Activated CD8-positive, alpha-beta T cell treated with anti-CD3 and anti-CD28 coated beads, Interleukin-2, amount 10 ng/mL, durations not matched to agents 7 days and 5 days (primary cell): ENCODE measurements at places on chromosomes 1 and 21. TPM values are rescaled to one million over a fixed set of nuclear protein-coding genes. Genes with fewer than 3 reads are reported as not detected.

Gene C1orf226
- not detected for total RNA-seq

DNA sequence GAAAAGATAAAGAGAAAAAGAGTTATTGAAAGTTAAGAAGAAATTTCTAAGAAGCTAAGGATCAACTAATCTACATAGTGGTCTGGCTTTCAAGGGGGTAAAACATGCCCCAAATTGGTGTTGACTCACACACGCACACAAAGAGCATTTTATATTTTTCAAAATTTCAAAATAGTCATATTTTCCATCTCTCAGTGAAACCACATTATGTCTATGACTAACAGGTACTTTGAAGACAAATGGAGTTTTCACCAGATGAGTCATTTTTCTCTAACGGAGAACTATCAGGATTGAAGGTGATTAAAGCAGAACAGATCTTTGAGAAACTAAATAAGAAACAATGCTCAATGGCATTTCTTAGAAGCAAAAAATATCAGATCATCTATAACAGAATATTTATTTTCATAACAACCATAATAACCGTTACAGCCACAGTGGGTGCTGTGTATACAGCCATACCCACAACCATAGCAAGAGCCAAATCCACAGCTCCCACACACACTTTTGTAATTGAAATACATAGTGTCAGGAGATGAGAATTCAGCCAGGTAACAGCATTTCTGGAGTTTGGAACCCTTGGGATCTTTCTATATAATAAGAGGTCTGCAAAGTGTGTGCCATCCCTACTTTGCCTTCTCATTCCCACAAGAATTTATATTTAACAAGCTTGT is at the start of gene KRTAP21-3:
Gene KRTAP21-3 (minus strand): TSS at position 539 of the 671 bp plus-strand sequence. CDS start 18 bp downstream, at position 521.
- peak within 1 kb of the TSS; percentile 8 for H3K27ac ChIP-seq
- H3K27me3 ChIP-seq = no peaks in the 10 kb centered on the region
- peaks cover 9% of the 10 kb centered on the region for H3K4me1 ChIP-seq
- H3K36me3 ChIP-seq = no peaks in the 10 kb centered on the region
- no peak within 1 kb of the TSS for H3K4me3 ChIP-seq

DNA sequence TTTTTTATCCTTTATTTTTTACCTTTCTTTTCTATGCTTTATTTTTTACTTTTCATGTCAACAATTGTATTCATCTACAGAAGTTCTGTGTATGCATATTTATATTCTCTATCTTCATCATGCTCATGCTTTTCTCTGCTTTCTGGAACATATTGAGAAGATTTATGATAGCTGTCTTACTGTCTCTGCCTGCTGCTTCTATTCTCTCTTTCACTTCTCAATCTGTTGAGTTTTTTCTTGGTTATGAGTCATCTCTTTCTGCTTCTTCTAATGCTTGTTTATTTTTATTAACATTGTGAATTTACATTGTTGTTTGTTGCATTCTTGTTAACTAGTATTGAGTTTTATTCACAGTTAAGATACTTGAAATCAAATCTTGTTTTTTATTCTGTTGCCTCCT is 22.6 kb downstream of the F5 start:
- DNase-seq = no peak
- peaks cover 3% of the 10 kb centered on the region for H3K36me3 ChIP-seq
- H3K4me1 ChIP-seq = peaks cover 5% of the 10 kb centered on the region
- H3K27ac ChIP-seq = no peak overlapping the region

Gene TFF3
- total RNA-seq = not detected

- no peaks in the 10 kb centered on the region for H3K36me3 ChIP-seq
- H3K4me3 ChIP-seq = no peak overlapping the region
- H3K27ac ChIP-seq = no peak overlapping the region
- DNase-seq = no peak
- H3K4me1 ChIP-seq = no peaks in the 10 kb centered on the region
Measured at GRCh38 chr1:22368125-22368524, 83.5 kb upstream of the ZBTB40 start.

- H3K36me3 ChIP-seq = peaks cover 3% of the 10 kb centered on the region
- no peak overlapping the region for H3K4me3 ChIP-seq
- H3K27me3 ChIP-seq = peaks cover 7% of the 10 kb centered on the region
- H3K4me1 ChIP-seq = peaks cover 25% of the 10 kb centered on the region
Measured at GRCh38 chr1:36408479-36408878, 10.8 kb upstream of the LSM10 start.

DNA sequence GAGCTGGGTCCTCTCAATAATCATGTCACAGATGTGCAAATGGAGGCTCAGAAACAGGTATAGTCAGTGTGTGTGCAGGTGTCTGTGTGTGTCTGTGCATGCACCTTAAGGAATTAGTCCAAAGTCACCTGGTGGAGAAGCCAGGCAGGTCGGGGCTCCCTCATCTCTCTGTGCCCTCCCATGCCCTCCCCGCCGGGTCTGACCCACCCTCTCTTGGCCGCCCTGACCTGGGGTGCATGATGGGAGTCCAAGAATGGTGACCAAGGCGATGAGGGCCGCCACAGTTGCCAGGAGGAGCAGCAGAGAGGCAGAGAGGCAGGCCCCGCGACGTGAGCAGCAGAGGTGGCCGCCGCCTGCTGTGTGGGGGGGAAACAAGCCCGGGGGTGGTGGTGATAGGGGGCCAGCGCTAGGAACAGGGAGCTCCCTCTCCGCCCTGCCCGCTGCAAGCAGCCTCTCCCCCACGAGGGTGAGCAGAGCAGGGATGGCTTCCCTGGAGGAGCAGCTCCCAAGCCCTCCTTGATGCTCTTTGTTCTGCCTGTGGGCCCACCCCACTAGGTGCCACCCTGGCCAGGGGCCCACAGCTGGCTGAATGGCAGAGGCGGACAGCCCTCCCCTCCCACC is 3.9 kb downstream of the LDLRAD1 start:
- no peaks in the 10 kb centered on the region for H3K36me3 ChIP-seq
- no peak overlapping the region for H3K27ac ChIP-seq
- H3K27me3 ChIP-seq = peaks cover 2% of the 10 kb centered on the region
- no peaks in the 10 kb centered on the region for H3K4me1 ChIP-seq
- no peak overlapping the region for H3K4me3 ChIP-seq
- DNase-seq = no peak

DNA sequence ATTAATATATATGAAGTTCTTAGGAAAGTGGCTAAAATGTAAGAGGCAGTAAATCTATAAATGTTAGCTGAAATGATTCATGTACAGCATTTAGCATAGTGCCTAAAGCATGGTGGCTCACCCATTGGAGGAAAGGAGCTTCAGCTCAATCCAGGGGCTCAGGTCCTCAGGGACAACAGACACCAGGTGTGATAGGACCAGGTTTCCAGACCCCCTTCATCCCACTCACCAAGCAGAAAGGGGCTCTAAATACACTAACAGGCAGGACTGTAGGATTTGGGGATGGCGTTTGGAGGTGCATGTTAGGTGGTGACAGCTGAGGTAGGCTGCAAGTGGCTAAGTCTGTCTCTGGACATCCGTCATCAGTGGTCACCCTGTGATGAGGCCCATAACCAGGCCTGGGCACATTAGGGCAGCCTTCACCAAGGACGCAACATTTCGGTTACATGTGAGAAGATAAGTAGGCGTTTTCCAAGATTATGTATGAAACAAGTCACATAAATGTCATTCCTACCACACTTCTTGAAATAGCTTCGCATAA is 233.1 kb downstream of the C1orf94 start:
- no peaks in the 10 kb centered on the region for H3K4me1 ChIP-seq
- no peaks in the 10 kb centered on the region for H3K27me3 ChIP-seq
- H3K36me3 ChIP-seq = no peaks in the 10 kb centered on the region
- no peak overlapping the region for H3K4me3 ChIP-seq
- no peak for DNase-seq

DNA sequence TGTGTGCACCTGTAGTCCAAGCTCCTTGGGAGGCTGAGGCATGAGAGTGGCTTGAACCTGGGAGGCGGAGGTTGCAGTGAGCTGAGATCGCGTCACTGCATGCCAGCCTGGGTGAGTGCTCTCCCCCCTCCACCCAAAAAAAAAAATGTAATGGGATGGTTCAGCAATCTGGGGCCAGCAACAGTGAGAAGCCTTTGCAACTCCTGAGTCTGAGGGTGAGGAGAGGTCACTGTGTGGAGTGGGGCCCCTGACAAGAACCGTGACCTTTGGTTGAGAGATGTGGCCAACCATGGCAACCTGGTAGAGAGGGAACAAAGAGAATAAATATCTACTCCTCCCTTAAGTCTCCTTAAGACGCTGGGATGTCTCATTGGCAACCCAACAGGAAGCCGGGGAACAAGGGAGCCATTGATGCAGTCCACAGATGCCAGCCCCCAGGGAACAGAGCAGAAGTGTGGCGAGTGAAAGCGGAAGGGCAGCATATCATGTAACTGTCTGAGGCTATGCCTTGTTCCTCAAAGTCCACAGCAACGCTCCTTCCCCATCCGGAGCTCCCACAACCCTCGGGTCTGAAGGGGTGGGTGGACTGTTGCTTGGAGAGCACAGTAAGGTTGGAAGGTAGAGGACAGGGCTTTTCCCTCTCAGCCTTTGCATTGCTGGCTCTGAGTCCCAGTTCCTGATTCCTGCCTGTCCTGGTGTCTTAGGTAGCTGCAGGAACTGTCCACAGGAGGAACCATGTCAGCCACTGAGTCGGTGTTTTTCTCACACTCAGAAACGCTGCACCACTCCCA is 8.3 kb downstream of the TRNP1 start:
- no peak for DNase-seq
- peaks cover 16% of the 10 kb centered on the region for H3K27me3 ChIP-seq
- no peak overlapping the region for H3K4me3 ChIP-seq
- no peaks in the 10 kb centered on the region for H3K36me3 ChIP-seq

Gene ANGPTL1
- total RNA-seq = not detected

- DNase-seq = peak; percentile 14
- H3K4me3 ChIP-seq = no peak overlapping the region
- no peaks in the 10 kb centered on the region for H3K4me1 ChIP-seq
- H3K27me3 ChIP-seq = no peaks in the 10 kb centered on the region
Measured at GRCh38 chr1:4061521-4062031, 161.5 kb upstream of the C1orf174 start.

DNA sequence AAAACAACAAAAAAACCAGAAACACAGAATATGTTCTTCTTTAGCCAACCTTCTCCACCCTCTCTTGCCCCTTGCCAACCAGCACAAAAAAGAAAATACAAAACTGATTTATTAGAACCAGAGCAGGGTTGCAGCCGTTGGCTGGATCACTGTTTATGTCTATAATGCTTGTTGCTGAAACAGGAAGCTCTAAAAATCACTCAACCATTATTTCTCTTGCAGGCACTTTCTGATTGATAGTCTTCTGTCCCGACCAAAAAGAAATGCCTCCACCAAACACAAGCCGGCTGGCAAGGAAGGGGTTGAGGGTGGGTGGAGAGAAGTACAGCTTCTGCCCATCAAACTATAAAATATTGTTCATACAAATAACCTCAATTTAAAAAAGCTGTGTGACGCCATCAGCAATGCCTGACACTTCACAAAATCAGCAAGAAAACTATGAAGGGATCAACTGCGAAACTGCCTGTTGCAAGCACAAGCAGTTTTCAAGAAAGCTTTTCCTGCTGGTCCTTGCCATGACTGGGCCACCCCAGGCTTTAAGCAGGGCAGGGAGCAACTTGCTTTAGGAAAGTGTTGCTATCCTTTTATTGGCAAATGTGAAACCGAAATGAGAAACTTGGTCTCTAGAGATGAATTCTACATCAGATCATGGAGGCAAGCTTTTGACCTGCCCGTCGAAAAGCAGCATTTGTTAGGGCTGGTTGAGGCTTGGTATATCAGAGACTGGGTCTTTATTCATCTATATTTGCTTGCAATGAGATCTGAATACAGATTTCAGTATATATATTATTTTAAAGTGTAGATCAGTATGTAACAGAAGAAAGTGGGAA is 174.2 kb downstream of the RUNX1 start:
- no peaks in the 10 kb centered on the region for H3K27me3 ChIP-seq
- H3K4me3 ChIP-seq = no peak overlapping the region
- H3K27ac ChIP-seq = no peak overlapping the region

GRCh38 chr1:39226836-39227235 is 22.3 kb downstream of the MACF1 start:
- H3K36me3 ChIP-seq = peaks cover 49% of the 10 kb centered on the region
- no peak for DNase-seq
- no peak overlapping the region for H3K27ac ChIP-seq
- H3K27me3 ChIP-seq = no peaks in the 10 kb centered on the region

GRCh38 chr1:2927393-2928360 is 93.6 kb upstream of the ACTRT2 start:
- no peaks in the 10 kb centered on the region for H3K4me1 ChIP-seq
- H3K36me3 ChIP-seq = no peaks in the 10 kb centered on the region
- DNase-seq = no peak
- no peak overlapping the region for H3K27ac ChIP-seq

GRCh38 chr21:45289655-45290515 is 2.2 kb upstream of the POFUT2 start:
- no peak overlapping the region for H3K27ac ChIP-seq
- H3K36me3 ChIP-seq = peaks cover 4% of the 10 kb centered on the region
- no peak for DNase-seq

DNA sequence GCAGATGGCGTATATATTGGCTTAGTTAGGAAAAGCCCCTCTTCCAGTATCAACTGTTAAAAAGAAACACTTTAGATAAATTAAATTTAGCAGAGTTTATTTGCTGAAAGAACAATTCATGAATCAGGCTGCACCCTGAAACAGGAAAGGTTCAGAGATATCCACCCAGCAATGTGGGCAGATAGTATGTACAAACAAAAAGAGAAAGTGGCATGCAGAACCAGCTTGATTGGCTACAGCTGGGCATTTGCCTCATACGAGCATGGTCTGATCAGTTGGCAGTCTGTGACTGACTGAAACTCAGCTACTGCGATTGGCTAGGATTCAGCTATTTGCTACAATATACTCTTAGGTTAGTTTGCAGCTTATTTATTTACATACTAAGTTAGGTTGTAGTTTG is 98.2 kb downstream of the ZC3H11B start:
- H3K36me3 ChIP-seq = no peaks in the 10 kb centered on the region
- no peak overlapping the region for H3K27ac ChIP-seq
- no peaks in the 10 kb centered on the region for H3K4me1 ChIP-seq
- DNase-seq = no peak
- H3K4me3 ChIP-seq = no peak overlapping the region

DNA sequence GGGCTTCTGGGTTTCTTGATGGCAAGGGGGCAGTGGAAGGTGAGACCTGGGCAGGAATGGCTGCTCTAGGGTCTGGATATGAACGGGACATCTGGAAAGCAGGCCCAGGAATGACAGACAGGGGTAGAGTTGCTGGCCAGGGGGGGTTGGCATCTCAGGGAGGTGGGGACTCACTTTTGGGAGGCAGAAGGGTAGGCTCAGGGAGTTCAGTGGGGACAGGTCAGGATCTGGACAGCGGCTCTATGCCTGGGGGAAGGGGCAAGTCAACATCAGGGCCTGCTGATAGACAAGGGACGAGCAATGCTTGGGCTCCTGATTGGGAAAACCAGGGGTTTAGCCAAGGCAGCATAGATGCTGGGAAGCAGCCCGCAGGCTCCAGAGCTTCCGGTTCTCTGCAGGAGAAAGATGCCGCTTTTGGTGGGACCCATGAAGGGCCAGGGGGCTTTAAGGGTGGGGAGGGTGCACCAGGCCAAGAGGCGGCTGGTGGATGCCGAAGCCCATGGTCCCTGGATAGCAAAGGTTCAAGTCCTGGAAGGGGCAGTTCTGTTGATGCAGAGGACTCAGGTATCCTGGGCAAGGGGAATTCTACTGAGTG is 21.9 kb downstream of the IGFN1 start:
- no peaks in the 10 kb centered on the region for H3K4me1 ChIP-seq
- no peak overlapping the region for H3K27ac ChIP-seq
- no peak for DNase-seq
- H3K27me3 ChIP-seq = peaks cover 16% of the 10 kb centered on the region
- H3K36me3 ChIP-seq = no peaks in the 10 kb centered on the region

Gene MPL
- not detected for total RNA-seq

Gene CLDN14
- not detected for total RNA-seq

Gene GUCA2A
- total RNA-seq = not detected
